ENCODE measurements at places on chromosomes 3 and 15.

GRCh38 chr3:126100269-126100633 is 16.3 kb upstream of the SLC41A3 start:
- no peak for DNase-seq

DNA sequence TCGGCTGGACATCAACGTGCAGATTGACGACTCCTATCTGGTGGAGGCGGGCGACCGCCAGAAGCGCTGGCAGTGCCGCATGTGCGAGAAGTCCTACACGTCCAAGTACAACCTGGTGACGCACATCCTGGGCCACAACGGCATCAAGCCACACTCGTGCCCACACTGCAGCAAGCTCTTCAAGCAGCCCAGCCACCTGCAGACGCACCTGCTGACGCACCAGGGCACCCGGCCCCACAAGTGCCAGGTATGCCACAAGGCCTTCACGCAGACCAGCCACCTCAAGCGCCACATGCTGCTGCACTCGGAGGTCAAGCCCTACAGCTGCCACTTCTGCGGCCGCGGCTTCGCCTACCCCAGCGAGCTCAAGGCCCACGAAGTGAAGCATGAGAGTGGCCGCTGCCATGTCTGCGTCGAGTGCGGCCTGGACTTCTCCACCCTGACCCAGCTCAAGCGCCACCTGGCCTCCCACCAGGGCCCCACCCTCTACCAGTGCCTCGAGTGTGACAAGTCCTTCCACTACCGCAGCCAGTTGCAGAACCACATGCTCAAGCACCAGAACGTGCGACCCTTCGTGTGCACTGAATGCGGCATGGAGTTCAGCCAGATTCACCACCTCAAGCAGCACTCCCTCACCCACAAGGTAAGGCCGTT is 34.2 kb downstream of the IDH2 start:
- DNase-seq, result no peak

DNA sequence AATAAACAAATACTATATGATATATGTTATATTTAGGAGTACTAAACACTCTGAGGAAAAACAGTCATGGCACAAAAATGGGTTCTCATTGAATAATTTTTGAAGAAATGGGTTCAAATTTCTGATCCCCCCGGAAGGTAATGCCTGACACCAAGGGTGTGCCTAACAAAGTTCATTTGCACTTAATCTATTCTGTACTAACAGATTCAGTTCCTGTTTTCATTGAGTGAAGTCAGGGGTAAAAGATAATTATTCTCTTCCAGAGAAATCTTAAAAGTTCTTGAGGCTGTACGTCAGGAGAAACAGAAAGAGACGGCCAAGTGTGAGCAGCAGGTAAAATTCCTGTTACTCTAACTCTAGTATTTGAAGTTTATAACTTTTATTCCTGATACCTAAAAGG is 34.5 kb upstream of the TMEM42 start:
- DNase-seq, result no peak

GRCh38 chr15:92914768-92915221 is 14.7 kb downstream of the CHD2 start:
- no peak for DNase-seq

DNA sequence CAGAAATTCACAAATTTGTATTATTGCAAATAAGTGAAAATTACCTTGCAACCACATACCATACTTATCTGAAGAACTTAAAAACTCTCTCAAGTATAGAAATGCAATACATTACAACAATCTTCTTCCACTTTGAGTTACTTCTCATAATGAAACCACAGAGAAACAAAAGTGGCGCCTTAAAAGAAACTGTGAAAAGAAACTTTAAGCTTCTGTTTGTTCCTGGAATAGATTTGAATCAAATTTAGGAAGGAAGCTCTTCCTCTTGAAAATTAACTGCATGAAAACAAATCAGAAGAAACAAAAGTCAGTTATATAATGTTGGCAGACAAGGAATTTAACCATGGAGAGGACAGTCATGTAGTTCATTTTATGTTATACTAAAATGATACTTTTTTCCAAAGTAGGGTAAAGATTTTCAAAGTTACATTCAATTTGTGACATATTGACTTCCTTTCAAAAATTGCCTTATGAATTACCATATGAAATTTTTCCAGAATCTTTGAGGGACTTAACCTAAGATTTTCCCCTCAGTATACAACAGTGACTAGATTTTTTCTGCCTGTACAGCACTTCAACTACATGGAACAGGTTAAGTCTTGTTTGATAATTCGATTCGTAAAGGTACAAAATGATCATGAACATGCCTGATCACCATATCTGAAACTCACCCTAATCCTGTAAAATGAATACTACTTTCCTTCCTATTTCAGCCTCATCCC is 57.6 kb upstream of the TNFSF10 start:
- DNase-seq, result no peak

DNA sequence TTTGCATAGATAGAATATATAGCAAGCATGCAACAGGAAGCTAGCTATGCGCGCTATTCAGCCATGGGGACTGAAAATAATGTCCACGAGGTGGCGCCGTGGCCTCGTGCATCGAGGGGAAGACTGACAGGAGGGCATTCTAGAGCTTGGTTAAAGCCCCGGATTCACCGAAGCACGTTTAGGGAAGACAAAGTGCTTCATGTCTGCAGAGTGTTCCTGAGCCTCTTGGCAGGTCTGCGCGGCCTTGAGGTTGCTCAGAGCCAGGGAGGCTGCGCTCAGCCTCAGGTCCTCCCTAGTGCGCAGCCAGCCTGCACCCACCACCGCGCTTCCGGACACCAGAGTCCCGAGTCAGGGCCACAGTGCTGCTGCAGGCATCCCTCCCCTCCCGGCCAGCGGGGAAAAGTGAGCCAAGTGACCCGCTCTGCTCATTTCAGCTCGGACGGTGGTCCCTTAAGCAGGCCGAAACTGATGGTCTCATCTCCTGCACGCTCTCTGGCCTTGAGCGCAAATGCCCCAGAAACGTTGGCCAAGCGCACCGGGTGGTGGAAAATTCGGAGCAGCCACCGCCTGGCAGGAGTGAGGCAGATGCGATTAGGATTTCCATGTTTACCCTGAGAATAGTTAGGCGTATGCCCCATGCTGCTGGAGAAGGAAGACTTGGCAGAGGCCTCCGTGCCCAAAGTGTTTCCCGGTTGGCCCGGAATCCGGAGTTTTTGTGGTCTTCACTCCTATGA is 24.8 kb downstream of the GABRA5 start:
- peak; percentile 83 for DNase-seq

DNA sequence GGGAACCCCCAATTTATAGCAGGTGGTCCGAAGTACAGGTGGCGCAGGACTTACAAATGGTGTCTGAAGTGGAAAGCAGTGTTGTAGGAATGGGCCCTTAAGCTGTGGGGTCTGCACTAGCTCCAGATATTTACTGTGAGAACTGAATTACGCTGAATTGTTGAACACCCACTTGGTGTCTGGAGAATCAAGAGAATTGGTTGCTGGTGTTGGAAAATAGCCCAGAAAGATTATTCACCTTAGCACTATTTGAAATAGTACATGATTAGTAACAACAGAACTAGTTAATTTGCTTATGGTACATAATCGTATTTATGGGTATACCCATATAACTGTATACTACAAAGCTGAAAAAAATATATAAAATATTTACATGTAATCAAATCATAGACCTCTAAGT is 64.8 kb downstream of the ADAM10 start:
- no peak for DNase-seq
